CD4-positive, alpha-beta T cell treated with Interleukin-17A for 4 hours (primary cell): ENCODE measurements at places on chromosomes 5 and 9.

GRCh38 chr9:31045810-31046209, 1338.6 kb upstream of the ACO1 start:
- no peak for DNase-seq

- DNase-seq: no peak
These were observed 59.7 kb upstream of the DAPK1 start for GRCh38 chr9:87437966-87438365.

DNA sequence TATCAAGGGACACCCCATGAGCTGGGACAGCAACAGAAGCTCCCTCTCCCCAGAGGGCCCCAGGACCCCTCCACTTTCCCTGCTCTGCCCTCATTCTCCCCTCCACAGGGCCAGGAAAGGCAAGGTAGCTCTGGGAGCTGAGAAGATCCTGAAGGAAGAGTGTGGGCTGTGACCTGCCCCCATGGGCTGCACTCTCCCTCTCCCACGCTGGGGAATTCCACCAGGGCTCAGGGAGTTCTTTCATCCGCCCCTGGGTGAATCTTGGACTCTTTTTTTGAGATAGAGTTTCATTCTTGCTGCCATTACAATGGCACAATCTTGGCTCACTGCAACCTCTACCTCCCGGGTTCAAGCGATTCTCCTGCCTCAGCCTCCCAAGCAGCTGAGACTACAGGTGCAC, 73.8 kb downstream of the C9orf50 start:
- no peak for DNase-seq

DNA sequence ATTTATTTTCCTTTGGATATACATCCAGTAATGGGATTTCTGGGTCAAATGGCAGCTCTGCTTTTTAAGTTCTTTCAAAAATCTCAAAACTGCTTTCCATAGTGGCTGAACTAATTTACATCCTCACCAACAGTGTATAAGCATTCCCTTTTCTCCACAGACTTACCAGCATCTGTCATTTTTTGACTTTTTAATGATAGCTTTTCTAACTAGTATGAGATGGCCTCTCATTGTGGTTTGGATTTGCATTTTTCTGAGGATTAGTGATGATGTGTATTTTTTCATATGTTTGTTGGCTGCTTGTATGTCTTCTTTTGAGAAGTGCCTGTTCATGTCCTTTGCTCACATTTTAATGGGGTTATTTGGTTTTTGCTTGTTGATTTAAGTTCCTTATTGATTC, 90.0 kb upstream of the HMHB1 start:
- DNase-seq: no peak

DNA sequence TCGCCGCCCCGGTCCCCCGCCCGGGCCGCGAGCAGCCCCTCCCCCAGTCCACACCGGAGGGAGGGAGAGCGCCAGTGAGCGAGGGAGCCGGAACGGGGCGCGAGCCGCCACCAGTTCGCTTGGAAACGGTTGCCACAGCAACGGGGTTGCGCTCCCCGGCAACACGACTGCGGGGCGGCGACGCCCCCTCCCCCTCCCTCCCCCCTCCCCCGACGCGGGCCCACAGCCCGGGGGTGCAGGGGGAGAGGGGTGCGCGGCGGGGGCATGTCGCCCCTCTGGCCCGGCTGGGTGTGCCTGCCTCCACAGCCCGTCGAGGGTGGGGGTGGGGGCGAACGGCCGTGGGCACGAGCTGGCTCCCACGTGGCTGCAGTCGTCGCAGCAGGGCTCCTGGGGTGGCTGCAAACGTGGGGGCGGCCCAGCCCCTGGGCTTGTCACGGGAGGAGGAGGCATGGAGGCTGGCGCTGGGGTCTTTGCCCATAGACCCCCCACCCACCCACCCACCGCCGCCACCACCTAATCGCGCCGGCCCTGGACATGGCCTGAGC, 524 bp downstream of the PRR7 start:
- DNase-seq: peak; percentile 77
